ENCODE measurements at places on chromosomes 1 and 21.

DNA sequence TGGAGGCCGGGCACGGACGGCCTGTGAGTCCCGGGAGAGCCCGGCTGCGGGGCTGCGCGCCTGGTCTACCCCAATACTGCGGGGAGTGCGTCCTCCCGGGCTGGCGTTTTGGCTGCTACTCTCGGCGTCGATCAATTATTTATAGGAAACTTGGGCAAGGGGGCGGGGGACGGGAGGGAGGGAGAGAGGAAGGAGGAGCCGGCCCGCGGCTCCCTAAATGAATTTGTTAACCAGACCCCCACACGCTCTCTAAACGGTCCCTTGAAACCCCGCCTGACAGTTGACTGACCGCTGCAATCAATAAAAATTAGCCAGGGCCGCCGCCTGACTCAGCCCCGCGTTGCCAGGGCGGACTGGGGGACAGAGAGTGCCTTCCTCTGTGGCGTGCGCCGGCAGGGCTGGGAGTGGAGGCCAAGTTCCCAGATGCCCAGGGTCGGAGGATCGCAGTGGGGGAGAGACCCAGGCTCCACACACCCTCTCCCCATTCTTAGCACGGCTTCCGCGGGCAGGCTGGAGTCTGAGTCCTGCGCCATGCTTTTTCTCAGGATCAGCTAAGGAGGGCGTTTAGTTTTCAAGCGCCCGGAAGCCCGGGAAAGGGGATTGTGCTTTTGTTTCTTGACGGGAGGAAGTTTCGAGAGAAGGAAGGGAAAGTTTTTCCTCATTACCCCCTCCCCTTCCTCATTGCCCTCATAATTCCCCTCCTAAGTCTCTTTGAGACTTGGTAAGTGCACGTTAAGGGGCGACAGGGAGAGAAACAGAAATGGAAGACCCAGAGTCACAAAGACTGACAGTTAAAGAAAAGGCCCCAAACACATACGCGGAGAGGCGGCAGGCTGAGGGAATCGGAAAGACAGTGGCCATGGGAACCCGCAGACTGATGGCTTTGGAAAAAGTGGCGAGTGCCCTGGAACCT is 6.2 kb downstream of the PAX7 start:
- no peak for ATAC-seq

DNA sequence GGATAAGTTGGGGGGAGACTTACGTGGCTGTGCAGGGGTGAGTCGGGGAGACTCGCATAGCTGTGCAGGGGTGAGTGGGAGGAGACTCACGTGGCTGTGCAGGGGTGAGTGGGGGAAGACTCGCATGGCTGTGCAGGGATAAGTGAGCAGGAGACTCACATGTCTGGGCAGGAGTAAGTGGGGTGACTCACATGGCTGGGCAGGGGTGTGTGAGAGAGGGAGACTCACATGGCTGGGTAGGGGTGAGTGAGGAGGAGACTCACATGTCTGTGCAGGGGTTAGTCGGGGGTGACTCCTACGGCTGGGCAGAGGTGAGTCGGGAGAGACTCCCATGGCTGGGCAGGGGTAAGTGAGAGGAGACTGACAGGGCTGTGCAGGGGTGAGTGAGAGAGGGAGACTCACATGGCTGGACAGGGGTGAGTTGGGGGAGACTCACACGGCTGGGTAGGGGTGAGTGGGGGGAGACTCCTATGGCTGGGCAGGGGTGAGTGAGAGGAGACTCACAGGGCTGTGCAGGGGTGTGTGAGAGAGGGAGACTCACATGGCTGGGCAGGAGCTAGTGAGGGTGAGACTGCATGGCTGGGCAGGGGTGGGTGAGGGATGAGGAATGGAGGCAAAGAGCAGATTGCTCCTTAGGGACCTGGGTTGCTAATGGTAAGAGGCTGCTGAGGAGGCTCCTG is 56.0 kb upstream of the ABCG1 start:
- peak; percentile 40 for ATAC-seq

- no peak for ATAC-seq
Observed at GRCh38 chr1:211518330-211519289, 26.6 kb upstream of the RD3 start.

DNA sequence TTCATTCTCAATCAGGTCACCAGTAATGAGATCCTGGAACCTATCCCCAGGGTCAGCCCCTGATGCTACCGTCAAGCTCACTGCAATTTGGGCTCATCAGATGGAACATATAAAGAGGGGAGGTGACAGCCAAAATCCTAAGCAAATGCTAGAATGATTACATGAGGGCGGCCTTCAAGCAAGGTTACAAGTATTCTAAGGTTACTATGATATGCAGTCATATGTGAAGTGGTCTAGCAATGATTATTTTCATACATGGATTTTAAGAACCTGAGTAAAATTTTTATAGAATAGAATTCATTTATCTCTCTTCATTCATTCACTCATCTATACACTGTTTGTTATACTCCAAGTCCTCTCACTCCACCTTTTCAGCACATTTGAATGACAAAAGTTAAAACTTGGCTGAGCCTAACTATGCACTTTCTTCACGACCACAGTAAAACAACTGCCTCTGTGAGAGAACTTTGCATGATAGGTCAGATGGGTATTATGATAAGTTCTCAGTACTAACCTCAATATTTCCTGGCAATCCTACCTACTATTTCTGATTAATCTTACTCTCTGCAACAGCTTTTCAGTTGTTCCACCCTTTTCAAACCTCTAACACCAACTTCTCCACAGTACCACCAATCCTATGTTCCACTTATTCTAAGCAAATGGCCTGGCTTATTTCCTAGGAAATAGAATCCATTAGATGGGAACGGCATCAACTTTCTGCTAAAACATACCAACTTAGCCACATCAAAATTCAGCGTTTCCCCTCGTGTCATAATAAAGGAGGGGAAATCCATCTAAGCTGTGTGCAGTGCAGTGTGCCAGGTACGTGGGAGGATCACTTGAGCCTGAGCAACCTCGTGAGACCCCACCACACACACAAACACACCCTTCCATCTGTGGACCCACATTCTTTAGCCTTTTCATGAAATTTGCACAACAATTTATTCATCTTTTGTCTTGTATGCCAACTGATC is 32.0 kb downstream of the LHX9 start:
- ATAC-seq = peak; percentile 82

DNA sequence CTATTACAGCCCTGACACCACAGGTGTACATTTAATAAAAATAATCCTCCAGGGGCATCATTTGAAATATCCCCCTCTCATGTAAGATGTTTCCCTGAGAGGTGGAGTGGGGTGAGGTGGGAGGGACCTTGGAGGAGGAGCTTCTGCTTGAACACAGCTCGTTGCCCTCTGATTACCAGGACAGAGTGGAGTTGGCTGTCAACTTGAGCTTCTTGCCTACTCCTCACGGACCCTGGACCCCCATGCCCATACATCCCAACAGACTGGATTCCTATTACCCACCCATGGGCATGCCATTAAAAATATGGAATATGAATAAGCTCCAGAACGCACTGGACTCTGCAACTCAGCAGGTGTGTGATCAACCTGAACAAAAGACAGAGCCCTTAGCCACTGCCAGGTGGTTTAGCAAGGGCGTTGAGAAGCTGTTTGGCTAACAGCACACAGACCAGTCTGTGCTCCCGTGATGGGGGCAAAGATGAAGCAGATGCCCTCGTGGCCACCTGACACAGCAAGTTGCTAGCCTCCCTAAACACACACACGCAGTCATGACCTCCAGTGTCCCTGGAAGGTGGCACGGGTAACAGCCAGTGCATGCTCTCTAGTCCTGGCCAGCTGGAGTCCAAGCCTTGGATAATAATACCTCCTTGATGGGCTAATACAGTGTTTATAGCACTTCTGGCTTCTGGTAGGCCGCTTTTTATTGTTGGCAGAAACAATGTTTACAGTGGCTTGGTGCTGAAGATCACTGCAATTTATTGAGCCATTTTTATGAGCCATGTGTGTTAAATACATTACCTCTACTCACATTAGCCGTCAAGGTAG is 155.0 kb downstream of the TOMM20 start:
- ATAC-seq = no peak

- peak; percentile 96 for ATAC-seq
Observed at GRCh38 chr21:25934771-25935224, 200.0 kb downstream of the GABPA start.
